Cardiac septum (tissue), 1 donor: ENCODE measurements at places on chromosomes 4 and X. TPM values are rescaled to one million over a fixed set of nuclear protein-coding genes. Genes with fewer than 3 reads are reported as not detected.

DNA sequence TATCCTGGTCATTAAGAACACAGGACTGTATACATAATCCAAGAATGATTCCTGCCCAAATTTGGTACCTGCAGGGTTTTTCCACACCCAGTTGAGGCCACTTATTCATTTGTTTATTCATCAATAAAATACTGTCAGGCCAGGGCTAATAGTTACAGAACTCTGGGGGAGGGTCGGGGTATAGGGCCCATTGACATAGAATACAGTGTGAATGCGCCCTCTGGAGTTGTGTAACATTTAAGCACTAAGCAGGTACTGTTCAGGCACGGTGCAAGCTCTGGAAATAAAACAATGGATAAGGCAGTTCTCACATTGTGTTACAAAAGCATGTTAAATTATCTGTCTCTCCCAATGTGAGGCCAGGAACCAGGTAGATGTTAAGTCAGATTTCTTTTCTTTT lies 30.8 kb upstream of the LRBA start:
- DNase-seq = no peak

- DNase-seq = no peak
These were observed 1157.4 kb downstream of the FAM133A start for GRCh38 chrX:94831364-94831763.

DNA sequence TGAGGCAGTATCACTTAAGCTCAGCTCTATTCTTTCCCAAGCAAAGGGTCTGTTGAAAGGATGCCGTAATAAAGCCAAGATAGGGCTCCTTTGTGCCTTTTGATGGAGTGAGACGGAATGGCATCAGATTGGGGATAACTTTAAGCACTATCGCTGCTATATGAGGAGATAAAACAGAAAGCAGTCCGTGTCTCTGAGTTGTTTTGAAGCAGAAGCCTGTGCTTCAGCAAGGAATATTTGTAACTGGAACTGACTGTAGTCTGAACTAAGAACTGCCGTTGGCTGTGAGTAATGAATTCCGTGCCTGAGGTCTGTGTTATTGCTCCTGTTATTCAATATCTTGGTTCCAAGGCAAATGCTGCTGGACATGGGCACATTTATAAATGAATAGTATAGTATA lies 297.4 kb downstream of the ANKRD50 start:
- DNase-seq = no peak

GRCh38 chr4:15149839-15150592 lies 147.7 kb downstream of the CPEB2 start:
- peak; percentile 94 for DNase-seq

SERTM2 gene
- total RNA-seq = 0.08 TPM

EGFL6 gene
- total RNA-seq = 0.24 TPM

CNKSR2 gene
- total RNA-seq = 1.00 TPM

F11 gene
- total RNA-seq = 0.35 TPM

CCDC160 gene
- total RNA-seq = not detected
